ENCODE measurements at places on chromosomes 13 and 19.

DNA sequence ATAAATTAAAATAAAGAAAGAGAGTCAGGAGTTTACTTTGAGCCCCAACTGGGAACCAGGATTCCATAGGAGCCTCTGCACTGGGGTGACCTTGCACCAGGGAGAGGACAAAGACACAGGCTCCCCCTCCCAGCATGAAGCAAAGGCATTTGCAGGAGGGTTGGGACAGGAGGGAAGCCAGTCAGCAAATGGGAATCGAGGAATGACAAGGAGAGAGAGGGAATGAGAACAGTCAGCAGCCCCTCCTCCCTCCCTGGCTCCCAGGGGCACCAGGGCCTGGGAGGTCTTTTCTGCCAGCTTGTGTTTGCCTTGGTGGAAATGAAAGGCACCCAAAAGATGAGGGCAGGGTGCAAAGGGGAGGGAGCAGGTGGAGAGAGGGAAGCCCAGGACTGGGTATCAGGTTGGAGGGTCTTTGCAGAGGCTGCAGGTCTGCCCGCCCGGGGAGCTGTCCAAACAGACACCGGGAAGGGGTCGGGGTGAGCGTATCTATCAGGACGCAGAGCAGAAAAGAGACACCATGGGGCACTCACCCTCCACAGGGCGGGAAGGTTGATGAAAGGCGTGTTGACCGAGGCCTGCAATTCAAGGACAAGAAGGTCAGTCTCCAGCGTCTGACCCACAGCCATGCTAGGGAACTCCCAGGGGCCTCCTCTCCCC lies 3.8 kb downstream of the SBSN start:
- no peak for DNase-seq

GRCh38 chr13:50509167-50509566 lies 334.3 kb downstream of the DLEU7 start:
- DNase-seq: no peak

DNA sequence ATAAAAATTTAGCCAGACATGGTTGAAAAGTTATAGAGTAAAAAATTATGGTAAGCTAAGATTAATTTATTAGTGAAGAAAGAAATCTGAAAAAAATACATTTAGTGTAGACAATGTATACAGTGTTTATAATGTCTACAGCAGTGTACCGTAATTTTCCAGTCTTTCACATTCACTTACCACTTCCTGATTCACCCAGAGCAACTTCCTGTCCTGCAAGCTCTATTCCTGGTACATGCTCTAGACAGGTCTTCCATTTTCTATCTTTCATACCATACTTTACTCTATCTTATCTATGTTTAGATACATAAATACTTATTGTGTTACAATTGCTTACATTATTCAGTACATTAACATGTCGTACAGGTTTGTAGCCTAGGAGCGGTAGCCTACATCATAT lies 1387.8 kb upstream of the ATXN8OS start:
- DNase-seq: no peak

DNA sequence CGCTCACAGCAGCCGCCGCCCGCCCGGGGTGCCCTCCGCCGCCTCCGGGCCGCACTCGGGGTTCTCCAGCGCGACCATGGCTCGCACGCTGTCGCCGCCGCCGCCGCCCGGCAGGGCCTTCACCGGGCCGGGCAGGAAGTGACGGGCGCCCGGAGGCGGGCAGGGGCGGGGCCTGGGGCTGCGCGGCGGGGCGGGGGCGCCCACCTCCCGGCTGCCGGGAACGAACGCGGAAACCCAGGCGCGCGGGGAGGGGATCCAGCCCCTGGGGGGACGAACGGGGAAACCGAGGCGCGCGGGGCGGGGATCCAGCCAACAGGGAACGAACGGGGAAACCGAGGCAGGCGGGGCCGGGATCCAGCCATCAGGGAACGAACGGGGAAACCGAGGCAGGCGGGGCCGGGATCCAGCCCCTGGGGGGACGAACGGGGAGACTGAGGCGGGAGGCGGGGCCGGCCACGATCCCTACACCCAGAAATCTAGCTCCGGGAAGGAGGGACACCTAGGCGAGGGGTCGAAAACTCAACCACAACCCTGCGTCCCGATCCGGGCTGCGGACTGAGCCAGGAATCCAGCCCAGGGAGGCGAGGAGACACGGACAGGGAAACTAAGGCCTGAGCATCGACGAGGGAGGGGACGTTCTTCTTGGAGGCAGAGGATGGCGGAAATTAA lies at the start of gene R3HDM4:
TSS of gene R3HDM4 (minus strand) at position 140 of the 669 bp plus-strand sequence. CDS start at position 78, 62 bp downstream.
- DNase-seq: peak; percentile 85

DNA sequence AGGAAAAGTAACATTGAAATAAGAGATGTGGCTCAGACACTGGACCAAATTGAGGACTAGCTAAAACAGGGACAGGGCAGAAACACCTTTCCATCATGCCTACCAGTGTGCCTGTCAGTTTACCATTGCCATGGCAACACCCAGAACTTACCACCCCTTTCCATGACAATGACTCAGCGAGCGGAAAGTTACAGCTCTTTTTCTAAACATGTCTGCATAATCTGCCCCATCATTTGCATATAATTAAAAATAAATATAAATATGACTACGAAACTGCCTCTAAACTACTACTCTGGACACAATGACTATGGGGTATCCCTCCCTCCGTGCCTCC lies 96.0 kb downstream of the UBL3 start:
- peak; percentile 21 for DNase-seq

- DNase-seq: no peak
Observed at GRCh38 chr13:23845105-23845725, 44.0 kb downstream of the MIPEP start.

DNA sequence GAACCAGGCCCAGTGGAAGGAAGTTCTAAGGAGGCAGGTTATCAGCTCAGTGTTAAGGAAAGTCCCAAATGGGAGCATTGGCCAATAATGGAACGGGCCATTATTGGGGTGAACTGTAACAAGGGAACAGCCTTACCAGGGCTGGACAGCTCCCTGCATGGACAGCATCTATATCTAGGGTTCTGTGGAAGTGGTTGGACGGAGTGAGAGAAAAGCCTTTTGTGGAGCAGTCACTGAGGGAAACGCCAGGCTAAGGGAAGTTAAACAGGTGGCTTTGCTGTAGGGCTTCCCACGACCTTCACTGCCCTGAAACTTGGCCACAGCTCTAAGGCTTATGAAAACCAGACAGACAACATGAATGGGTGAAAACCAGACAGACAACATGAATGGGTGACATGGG lies 17.0 kb downstream of the POU2F2 start:
- no peak for DNase-seq

DNA sequence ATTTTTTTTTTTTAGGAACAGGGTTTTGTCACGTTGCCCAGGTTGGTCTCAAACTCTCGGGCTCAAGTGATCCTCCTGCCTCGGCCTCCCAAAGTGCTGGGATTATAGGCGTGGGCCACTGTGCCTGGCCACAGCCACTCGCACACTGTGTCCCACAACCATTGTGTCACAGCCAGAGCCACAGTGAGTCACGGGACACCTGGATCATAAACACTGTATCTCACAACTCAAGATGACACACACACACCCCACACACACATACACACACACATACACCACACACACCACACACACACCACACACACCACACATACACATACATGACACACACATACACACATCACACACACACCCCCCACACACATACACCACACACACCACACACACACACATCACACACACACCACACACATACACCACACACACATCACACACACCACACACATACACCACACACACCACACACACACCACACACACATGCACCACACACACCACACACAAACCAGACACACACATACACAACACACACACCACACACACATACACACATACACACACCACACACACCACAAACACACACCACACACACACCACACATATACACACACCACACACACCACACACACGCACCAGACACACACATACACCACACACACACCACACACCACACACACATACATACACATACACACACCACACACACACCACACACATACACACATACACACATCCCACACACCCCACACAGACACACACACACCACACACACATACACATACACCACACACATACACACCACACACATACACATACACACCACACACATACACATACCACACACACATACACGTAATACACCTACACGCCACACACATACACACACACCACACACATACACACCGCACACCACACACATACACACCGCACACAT lies 16.2 kb downstream of the ELAVL3 start:
- DNase-seq: no peak

GRCh38 chr19:35693422-35693821 lies 10.9 kb upstream of the ZBTB32 start:
- no peak for DNase-seq

- no peak for DNase-seq
Observed at GRCh38 chr19:1567116-1567847, 843 bp downstream of the MEX3D start.

- DNase-seq: no peak
Observed at GRCh38 chr13:76621705-76622104, 264.5 kb downstream of the KCTD12 start.

DNA sequence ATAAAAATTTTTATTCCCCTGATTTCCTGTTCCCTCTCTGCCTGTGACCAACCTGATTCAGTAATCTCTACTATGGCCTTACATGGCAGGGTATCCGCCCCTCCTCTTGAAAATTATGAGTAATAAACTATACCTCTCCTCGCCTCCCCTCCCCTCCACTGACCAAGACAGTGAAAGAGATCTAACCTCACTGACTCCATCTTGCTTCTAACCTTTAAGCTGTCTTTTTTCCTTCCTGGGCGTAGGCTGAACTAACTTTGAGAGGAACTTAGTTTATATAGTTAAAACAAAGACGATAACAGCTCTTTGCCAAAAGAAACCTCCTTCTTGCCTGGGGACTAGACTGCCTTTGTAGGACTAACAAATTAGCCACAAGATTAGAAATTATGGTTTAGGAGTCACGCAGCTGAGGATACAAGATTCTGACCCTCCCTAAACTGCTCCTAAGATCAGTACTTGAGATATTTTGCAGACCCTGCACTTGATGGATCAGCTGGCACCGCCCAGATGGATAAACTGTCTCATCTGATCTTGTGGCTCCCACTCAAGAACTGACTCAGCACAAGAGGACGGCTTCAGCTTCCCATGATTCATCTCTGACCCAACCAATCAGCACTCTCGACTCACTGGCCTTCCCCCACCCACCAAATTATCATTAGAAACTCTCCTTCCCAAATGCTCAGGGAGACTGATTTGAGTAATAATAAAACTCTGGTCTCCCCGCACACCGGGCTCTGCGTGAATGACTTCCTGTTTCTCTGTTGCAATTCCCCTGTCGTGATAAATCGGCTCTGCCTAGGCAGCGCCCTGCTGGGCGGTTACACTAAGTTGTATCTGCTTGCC lies 187.1 kb downstream of the TDRD3 start:
- peak; percentile 38 for DNase-seq

GRCh38 chr13:112980434-112980833 lies 11.4 kb downstream of the MCF2L start:
- DNase-seq: no peak

GRCh38 chr13:99875391-99875790 lies 96.2 kb downstream of the ZIC5 start:
- no peak for DNase-seq

- no peak for DNase-seq
Observed at GRCh38 chr19:30393729-30394480, 21.7 kb downstream of the ZNF536 start.

- no peak for DNase-seq
Observed at GRCh38 chr13:98565726-98566565, 11.0 kb downstream of the STK24 start.

GRCh38 chr19:42558450-42559150 lies 30.3 kb upstream of the CEACAM1 start:
- no peak for DNase-seq

All from activated CD4-positive, alpha-beta T cell treated with anti-CD3 and anti-CD28 coated beads, Interleukin-2, Interleukin-6, amounts not matched to agents 100 ng/mL and 50 ng/mL, durations not matched to agents 16 hours and 8 hours (primary cell).